ENCODE measurements at places on chromosomes 11 and 22.

- DNase-seq, result no peak
These were observed 29.0 kb upstream of the KCNQ1OT1 start for GRCh38 chr11:2728663-2729332.

DNA sequence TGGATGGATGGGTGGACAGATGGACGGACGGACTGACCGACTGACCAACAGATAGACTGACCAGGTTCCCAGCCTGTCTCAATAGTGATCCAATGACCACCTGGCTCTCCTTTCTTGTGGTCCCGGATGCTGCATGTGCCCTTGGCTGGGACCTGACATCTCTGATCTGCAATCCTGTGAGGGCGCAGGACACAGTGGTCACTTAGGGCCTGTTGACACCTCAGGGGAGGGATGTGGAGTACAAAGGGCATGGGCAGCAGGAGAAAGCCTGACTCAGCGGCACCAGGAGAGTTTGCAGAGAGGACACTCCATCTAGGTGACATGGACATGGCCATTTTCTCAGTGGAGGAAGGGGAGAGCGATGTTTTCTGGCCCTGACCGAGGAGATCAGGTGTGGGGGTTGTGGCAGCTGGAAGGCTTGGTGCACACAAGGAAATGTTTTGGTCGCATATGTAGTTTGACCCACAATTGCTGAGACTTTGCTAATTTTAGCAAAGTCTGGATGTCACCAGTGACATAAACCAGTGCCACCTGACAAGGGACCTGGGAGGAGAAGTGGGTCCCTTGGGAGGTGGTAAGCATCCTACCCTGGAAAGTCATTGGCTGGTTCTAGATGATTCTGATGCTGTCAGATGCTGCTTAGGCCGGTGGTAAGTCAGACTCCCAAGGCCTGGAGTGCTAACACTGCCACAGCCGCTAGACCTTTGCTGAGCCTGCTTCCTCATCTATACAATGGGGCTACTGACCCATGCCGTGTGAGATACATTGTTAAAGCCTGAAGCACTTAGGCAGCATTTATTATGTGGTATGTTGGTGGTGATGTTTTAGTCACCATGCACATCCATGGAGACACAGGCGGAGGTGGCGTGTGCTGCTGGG lies 50.7 kb downstream of the CD82 start:
- no peak for DNase-seq

DNA sequence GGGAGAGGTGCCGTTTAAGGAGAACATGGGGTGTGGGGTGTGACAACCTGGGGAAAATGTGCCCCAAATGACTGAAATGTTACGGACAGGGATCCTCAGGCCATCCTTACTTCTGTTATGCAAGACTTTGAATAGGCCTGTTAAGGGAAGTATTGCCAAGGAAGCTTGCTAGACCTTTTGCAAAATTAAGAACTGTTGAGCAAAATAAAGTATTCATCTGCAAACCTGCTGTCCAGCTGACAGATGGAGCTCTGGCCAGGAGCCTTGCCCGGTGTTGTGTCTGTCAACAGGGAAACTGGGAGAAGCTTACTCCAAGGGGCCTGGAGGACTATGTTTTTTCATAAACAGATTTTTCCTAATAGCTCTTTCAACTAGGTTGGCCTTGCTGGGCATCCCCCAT lies 48.0 kb downstream of the FAT3 start:
- DNase-seq, result no peak

DNA sequence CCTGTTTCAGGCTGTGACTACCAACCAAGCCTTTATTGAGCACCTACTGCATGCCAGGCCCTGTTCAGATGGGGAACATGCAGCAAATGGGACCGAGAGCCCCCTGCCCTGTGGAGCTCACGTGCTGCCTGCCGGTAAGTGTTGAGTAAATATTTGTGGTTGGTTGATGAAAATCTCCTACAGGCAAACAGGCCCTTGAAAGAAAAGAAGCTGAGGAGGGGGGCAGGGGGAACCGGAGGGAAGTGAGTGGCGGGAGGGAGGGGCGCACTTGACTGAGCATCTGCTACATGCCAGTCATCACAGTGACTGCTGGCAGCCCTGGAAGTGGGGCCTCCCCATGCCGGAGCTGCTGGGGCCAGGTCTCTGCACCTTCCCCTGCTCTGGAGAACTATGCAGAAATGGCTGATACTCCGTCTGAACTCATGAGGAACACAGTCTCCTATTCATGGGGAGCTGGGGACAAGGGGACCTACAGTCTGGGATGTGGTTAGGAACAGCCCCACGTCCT lies 34.2 kb downstream of the MACROD1 start:
- DNase-seq, result peak; percentile 60

DNA sequence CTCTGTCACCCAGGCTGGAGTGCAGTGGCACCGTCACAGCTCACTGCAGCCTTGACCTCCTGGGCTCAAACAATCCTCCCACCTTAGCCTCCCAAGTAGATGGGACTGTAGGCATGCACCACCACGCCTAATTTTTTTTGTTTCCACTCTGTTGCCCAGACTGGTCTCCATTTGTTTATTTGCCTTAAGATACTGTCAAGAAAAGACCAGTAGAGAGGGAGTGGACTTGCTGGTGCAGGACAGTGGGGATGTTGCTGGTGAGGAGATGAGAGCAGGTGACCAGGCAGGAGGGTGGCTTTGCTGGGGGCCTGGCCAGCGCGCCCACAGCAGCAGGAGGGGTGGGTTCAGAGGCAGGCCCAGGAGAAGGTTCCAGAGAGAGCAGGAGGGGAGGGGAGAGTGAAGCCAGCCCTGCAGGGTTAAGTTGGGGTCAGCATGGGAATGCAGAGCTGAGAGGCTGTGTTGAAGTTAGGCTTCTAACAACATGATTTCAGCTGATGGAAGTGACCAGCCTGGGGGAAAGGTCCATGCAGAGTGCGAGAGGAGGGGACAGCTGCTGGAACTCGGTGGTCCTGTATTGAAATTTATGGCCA lies 35.8 kb downstream of the NADSYN1 start:
- no peak for DNase-seq

DNA sequence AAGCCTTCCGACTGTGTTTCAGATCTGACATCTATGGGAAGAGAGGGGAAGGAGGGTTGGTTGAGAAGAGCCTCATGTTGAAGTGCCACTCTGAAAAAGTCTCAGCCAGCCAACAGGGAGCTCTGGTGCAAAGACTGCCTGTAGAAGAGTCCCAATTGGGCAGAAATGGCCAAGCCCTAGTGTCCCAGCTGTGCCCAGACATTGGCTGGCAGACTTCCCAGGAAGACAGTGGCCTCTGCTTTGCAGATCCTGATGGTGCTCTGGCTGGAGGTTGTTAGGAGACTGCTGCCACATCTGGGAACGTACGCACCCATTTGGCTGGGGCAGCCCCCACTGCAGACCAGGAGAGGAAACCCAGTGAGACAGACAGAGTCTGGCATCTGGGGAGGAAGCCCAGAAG lies 3.2 kb upstream of the PLA2G3 start:
- DNase-seq, result no peak
